Retina (tissue), 1 donor: ENCODE measurements at places on chromosomes 12 and 14.
A peak's percentile ranks its signal among the peaks of the same experiment; 100 is the strongest.

GRCh38 chr14:88380405-88380804, 5.1 kb upstream of the SPATA7 start:
- peak; percentile 14 for DNase-seq

GRCh38 chr12:78115889-78116288, 285.2 kb downstream of the NAV3 start:
- DNase-seq: no peak

DNA sequence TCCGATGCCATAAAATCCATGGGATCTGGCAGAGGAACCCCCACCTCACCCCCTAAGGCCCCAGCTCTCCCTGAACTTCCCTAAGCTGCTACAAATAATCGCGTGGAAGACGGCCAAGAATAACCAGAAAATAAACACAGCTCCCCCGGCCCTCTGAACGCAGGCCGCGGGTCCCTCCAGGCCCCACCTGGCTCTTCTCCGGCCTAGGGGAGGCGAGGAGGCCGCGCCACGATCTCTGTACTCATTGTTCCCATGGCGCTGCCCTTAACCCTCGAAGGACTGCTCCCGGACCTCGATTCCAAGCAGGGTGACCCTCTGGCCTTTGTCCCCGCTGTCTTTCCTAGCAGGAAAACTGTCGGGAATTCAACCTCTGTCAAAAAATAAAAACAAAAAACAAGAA, 33.9 kb upstream of the TBX5 start:
- no peak for DNase-seq

DNA sequence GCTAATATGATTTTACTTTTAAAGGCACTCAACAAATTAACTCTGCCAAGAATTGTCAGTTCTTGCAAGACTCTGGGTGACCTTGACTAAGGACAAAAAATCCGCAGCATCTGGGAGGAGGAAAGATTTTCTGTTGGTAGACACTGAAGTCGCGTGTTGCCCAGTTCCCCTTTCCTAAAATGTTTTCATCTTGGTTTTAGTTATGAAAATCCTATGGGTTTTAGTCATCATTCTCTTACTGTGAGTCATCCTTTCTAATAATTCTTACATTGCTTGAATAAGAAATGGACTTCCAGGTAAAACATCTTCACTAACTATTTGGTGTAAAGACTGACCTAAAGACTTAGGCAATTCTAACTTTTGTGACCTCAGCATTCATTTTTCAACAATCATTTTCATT, 9.1 kb downstream of the GSG1 start:
- DNase-seq: no peak

DNA sequence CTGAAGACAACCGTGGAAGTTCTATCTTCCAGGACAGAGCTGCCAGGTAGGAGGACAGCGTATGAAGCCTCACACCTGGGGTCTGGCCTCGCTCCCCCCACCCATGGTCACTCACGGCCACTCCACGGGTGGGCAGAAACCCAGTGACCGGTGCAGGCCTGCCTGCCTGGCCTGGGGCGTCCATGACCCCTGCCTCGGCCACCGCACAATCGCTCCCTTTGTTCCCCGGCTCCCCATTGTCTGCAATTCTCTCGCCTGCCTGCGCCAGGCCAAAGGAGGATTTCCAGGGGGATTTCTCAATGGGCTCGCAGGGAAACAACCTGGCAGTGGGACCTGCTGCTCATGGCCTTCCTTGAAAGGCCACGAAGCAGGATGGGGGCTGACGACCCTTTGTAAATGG, 22.6 kb downstream of the CCDC85C start:
- peak; percentile 87 for DNase-seq

- DNase-seq: no peak
These were observed 148.6 kb downstream of the BMP4 start for GRCh38 chr14:53808042-53808441.

GRCh38 chr12:107864235-107864634, 89.7 kb downstream of the ASCL4 start:
- peak; percentile 72 for DNase-seq

GRCh38 chr12:132710043-132710404, 618 bp upstream of the PGAM5 start:
- DNase-seq: no peak

- DNase-seq: no peak
These were observed 13.3 kb downstream of the SLC25A29 start for GRCh38 chr14:100292776-100293461.

DNA sequence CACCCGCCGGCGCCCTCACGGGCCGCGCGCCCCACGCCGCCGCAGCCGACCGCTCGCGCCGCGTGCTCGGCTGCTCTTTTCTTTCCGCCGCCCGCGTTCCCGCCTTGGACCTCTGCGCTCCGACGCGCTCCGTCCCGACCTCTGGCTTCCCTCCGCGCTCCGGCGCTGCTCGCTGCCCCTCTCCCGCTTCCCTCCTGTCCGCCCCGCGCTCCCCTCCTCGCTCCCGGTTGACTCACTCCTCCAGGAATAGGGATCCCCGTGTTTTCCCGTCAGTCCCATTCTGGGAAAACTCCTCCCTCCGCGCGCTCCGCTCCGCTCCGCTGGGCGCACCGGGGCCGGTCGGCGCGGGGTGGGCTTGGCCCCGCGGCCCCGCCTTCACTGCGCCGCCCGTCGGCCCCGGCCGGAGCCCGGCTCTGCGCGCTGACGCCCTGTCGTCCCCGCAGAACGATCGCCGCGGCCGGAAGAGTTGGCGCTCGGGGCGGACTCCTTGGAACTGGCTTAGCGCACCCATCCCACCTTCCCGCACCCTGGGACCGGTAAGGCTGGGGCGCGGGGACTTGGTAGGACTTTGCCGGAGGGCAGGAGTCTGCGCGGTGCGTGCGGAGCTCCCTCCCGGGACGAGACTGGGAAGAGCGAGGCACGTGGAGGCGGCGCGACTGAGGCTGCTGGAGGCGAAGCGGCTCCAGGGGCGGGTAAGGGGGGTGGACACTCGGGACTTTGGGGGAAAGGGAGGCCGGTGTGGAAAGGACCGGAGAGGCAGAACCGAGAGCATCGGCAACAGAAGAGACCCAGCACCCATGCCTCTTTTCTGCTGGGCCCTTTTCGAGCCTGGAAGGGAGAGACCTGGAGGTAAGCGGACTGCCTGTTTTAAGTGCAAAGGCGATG, 550 bp downstream of the TEAD4 start:
- peak; percentile 83 for DNase-seq

DNA sequence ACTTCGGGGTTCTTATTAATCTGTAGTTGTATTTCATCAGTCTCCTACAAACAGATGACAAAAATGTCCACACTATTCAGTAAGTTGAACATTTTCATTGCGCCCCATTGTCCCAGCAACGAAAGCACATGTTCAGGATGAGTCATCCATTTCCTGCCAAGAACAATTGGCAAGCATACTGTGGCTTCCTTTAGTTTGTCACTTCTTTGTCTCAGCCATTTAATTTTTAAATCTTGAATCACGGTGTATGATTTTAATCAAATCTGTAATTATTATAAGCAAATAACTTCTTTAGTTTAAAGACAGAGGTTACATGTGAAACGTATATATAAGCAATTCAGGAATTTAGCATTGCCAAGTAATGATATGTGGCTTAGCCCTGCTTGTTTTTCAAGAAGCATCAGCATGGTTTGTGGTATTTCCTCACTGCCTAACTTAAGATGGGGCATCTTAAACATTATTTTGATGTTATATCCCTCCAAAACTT, 211.3 kb upstream of the KRR1 start:
- no peak for DNase-seq

DNA sequence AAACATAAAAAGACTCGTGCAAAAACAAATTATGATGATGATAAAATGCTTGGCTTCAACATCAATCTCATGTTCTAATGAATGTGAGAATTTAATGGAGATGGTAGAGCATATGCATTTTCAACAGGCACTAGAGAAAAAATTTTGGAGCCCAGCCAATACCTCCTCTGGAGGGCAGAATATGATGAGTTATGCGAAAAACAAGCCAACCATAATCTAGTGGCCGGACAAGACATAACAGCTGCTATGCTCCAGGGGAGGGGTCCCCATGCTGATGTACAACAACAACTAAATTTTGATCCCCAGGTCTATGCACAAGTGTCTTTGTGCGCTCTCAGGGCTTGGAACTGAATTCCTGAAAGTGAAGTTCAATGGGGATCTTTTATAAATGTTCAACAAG, 1197.5 kb downstream of the LRFN5 start:
- DNase-seq: no peak

DNA sequence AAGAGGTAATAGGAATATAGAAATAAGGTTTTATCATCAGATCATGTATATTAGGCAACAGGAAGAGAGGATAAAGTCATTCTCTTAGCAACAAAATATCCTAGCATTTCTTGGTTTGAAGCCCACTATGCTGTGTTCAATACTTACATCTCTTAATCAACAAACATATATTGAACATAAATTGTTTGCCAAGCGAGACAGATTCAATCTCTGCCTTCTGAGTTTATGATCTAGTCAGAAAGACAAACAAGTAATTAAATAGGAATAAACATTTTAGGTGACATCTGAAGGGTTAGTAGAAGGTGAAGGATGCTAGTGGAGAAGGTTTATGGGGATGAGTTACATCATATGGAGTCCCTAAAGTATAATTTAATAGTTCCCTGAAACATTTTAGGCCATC, 54.8 kb downstream of the PPHLN1 start:
- no peak for DNase-seq

DNA sequence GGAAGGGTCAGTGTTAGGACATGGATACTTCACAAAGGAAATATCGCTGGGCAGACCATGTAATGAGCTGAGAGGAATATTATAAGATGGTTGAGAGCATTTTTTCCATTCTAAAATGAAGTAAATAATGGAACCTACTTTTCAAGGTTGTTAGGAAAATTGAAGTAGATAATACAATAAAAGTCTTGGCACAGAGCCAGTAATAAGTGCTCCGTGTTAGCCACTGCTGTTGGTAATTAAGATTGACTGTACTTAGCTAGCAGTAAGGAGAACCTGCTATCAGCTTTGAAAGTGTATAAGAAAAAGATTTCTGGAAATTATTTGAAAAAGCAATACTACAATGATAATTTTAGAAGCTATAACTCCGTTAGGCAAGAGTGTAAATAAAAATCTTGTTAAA, 77.6 kb downstream of the SCAF11 start:
- DNase-seq: no peak
